ENCODE measurements at places on chromosomes 3 and 15.

- no peak for DNase-seq
Observed at GRCh38 chr3:149152420-149152819, 23.0 kb downstream of the HPS3 start.

GRCh38 chr3:27943106-27943505 is 221.0 kb upstream of the EOMES start:
- DNase-seq = no peak

GRCh38 chr3:188584958-188585689 is 431.2 kb downstream of the LPP start:
- no peak for DNase-seq

DNA sequence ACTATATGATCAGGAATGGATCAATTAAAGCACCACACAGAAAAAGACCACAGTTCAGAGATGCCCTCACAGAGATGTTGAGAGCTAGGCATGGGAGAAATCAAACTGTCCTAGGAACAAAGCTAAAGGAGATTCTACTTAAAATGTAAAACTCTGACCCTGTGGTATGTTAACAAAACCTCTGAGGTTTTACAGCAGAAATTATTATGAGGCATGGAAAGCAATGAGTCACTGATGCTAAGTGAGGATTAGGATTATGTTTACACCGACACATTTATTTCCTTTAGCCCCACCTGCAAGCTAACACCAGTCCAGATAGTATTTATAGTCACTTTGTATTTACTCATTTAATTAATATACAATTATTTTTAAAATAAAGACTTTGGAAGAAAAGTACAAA is 1242.2 kb downstream of the OTOL1 start:
- DNase-seq = no peak

Data from T-helper 22 cell (primary cell).